ENCODE measurements at places on chromosomes 7 and 10. TPM values are rescaled to one million over a fixed set of nuclear protein-coding genes. Genes with fewer than 3 reads are reported as not detected.
A peak's percentile ranks its signal among the peaks of the same experiment; 100 is the strongest.

Gene DYDC2
- total RNA-seq = 0.10 TPM

Gene HSPA12A
- 11.2 TPM for total RNA-seq

DNA sequence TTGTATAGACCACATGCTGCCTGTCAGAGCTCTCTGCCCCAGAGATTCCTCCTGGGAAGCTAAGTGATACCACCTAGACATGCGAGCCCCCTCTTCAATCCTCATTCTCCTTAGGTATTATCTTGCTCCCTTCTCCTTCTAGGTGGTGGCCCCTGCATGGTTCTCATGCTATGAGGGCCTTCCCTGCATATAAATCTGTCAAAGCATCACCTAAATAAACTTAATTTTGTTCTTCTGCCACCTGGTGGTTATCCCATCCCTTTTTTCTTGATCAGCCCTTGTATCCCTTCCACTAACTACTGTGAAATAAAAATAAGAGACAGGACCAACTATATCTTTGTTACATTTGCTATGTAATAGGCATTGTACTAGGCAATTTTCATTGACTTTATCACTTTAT is 242.1 kb downstream of the CDC14C start:
- no peak for DNase-seq

- no peak for DNase-seq
Observed at GRCh38 chr7:28565980-28566379, 153.7 kb downstream of the CREB5 start.

DNA sequence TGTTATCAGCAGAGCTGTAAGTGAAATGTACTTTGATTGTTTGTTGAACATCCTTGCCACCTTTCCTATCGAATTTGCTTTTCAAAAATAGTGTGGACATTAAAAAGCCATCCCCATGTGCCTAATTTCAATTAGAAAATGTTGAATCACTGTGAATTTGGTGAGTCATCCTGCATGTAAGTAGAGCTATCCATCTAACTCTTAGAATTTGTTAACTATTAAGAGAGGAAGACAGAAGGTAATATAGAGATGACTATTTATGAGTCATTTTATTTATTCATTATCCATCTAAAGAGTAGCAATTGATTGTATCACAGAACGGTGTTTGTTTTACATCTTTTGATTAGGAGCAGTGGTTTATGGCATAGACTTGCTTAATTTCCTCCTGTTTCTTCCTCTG is 154.7 kb downstream of the MGMT start:
- no peak for DNase-seq

DNA sequence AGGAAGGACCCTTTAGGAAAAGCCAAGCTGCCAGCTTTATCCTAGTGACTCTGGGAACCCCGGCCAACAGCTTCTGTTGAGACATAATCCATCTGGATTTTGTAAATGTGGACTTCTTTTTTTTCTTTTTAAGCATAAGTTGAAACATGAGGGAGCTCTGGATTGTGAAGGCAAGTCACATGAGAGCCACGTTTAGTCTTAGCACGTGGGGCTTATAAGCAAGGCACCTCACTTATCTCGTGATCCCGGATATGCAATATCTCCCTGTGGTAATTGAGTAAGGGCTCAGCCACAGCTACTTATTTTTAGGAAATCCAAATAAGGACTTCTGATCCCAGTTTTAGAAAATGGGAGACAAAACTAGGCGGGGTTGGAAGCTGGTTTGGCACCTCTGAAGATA is 111.2 kb upstream of the PTN start:
- peak; percentile 54 for DNase-seq

DNA sequence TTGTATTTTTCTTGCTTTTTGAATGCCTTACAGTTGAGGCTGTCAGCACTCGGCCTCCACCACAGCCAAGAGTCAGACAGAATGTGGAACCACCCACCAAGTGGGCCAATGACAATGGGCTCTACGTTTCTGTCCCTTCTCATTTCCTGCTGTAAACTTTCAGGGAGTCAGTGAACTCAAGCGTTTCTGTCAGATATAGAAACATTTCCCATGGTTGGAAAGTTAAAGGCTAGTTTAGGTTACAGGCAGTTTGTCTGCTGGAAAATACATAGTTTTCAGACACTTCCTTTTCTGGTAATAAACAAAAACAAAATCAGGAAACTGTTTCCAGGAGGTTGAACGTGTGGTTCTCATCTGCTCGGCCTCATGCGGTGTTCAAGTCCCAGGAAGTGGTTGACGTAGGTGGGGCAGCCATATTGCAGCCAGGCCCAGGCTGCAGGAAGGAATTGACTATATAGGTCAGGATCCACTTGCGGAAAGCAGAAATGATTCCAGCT is 245.1 kb downstream of the CAMK1D start:
- DNase-seq = peak; percentile 38
